Astrocyte of the spinal cord (primary cell): ENCODE measurements at places on chromosomes 13 and 19.

- DNase-seq, result no peak
Observed at GRCh38 chr13:31862828-31863227, 123.5 kb downstream of the RXFP2 start.

DNA sequence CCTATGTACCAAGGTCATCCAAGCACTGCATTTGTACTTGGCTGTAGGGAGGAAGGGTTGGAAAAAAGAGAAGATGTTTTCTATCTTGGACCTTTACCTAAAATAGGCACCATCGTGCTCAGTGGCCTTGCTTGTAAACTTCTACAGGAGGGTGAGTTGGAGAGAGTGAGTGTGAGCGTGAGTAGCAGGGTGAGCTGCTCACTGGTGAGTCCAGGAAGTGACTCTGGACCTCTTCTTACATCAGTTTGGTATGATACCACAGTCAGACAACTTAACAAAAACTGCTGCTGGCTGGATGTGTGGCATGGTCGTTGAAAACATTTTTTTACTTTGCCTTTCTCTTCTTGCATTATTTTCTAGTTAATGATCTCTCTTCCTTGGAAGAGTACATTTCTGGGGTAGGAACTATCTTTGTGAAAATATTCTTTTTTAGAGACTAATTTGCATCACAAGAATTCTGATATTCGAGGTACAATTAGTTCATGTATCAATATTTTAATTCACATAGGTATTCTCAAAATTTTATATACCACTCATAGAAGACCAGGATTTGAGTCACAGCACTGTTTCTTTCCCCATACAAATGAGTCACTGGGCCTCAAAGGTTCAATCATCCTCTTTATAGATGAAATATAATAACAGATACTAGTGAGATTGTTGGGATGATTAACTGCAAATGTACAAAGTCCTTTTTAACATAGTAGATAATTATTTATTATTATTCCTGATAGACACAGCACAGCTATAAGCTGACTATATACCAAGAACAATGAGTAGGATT is 651 bp downstream of the SERPINE3 start:
- DNase-seq, result no peak

GRCh38 chr19:33461256-33462111 is 60.1 kb downstream of the PEPD start:
- DNase-seq, result no peak

- DNase-seq, result no peak
Observed at GRCh38 chr13:106916329-106916976, 348.5 kb upstream of the ARGLU1 start.

GRCh38 chr19:18429717-18430416 is 8.1 kb downstream of the ISYNA1 start:
- DNase-seq, result no peak

DNA sequence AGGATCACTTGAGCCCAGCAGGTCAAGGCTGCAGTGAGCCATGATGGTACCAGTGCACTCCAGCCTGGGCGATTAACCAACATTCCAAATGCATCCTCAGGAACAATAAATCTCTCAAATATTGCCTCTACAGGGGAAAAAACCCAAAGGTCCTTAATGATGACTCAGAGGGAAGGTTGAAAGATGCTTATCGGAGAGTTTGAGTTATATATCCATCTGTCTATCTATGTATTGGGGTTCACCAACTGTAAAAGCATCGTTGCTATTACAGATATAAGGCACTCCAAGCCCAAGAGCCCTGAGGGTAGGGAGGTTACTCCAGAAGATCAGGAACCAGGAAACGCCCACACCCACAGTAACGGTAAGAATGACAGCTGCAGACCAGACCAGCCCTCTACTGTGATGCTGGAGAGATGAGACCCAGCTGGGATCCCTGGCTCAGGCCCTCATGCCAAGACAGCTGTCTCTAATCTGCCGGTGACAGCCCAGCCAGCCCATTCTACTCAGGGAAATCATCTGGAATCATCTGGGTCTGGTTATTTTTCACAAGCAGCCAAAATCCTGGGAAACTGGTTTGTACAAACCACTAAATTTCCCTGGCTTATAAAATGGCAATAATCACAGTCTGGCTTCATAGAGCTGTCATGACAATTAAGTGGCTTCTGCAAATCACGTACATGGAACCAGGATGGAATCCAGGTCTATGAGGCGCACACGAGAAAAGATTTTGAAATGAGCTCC is 23.8 kb downstream of the TEX101 start:
- no peak for DNase-seq

DNA sequence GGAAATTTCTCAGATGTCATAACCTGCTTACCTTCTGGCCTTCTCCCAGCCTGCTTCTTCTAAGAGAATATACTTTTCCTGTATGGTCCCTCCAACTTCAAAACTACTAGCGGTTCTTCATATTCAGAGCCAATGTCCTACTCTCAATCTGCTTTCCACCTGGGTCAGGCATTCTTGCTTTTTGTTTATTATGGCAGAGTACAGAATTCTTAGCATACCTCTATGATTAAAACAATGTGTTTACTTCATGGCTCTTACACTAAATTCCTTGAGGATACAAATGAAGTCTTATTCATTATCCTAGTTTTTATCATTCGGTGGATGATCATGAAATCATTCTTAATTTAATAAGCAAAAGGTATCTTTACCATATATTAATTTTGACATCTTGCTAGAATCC is 484.2 kb upstream of the SLITRK1 start:
- DNase-seq, result peak; percentile 9

- DNase-seq, result no peak
Observed at GRCh38 chr19:35862528-35862927, 5.8 kb downstream of the KIRREL2 start.

GRCh38 chr19:19107654-19108053 is 30.6 kb downstream of the TMEM161A start:
- no peak for DNase-seq

GRCh38 chr19:55156202-55157063 is 1.1 kb downstream of the TNNI3 start:
- no peak for DNase-seq

GRCh38 chr19:6803036-6803404 is 30.5 kb downstream of the VAV1 start:
- DNase-seq, result no peak

GRCh38 chr19:45668342-45668871 is 386 bp downstream of the GIPR start:
- DNase-seq, result no peak

DNA sequence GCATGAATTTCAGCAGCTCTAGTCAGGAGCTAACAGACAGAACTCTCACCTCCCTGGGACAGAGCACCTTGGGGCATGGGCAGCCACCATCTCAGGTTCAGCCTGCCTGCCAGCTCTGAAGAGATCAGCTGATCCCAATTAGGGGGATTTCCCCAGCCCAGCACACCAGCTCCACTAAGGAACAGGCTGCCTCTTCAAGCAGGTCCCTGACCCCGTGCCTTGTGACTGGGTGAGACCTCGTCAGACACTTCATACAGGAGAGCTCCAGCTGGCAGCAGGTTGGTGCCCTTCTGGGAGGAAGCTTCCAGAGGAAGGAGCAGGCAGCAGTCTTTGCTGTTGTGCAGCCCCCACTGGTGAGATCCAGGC is 84.5 kb upstream of the UFM1 start:
- DNase-seq, result no peak

DNA sequence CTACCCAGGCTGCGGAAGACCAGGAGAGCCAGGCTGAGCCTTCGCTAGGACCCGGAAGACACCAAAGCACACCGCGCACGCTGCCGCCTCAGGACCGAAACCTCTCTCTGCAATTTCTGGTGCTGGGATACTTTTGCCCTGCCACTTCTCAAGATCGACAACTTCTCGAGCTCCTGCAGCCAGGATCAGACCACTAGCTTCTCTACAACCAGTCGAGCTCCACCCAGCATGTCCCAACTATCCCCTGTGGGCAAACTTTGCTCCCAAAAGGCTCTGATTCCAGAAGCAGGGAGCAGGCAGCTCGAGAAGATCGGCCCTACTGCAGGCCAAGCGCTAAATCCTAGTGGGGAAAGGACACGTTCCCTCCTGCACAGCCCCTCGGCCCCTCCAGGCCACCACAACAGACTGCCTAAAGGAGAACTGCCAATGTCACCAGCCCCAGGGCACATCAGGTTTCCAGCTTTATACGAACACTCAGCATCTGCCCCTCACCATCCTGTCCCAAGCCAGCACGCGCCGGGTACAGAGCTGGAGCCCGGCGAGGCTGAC is 979 bp downstream of the AKAP8 start:
- peak; percentile 38 for DNase-seq

DNA sequence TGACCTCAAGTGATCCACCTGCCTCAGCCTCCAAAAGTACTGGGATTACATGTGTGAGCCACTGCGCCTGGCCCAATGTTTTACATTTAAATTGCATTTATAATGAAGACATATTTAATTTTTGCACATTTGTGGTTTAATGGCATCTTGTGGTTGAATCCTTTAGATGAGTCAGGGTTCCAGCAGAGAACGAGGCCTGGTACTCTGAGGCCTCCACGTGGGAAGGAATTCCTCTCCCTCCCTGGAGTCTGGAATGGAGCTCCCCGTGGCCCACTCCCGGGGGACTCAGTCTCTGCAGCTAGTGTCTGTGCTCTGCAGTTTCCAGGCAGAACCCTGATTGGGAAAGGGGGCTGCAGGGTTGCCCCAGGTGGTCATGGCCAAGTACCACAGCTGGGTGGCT is 24.2 kb downstream of the ZFR2 start:
- peak; percentile 69 for DNase-seq
